ENCODE measurements at places on chromosomes 7 and 10. TPM values are rescaled to one million over a fixed set of nuclear protein-coding genes. Genes with fewer than 3 reads are reported as not detected.

DNA sequence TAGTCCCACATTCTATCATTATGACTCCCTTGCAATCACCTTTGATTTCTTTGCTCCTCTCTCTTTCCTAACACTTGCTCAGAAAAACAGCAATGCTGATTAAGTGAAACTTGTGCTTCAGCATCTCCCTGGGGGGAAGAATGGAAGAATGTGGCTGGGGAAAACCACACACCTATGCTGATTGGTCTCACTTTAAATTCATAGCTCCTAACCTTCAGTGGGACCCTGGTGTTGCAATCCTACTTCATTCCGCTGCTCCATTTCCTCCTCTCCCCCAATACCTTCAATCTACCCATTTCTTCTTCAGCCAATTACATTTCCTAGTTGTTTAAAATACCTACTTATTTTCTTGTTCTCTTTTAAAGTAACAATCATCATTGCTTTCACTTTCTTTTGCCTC, 1166.7 kb upstream of the C7orf33 start:
- no peak for DNase-seq

DNA sequence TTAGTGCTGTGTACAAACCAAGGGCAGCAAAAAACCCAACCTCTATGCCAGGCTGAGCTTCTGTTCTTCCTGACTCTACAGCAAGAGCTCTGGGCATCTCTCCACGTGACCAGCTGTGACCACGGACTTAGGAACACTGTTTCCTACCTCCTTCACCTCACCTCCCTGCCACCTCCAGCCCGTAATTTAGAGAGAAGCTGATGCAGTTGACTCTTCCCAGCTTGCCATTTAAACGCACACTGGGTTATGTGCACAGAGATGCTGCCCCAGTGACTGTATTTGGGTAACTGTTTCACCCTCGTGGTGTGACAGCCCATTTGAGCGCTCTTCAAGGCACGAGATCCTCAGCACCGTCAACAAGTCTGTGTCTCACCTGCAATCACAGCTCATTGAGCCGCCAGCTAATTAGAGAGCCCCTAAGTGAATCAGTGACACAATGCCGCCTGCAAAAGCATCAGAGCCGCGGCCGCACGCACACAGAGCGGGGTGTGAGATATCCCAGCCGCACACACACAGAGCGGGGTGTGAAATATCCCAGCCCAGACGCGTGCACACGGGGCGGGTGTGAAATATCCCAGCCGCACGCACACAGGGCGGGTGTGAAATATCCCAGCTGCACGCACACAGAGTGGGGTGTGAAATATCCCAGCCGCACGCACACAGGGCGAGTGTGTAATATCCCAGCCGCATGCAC, 319.7 kb downstream of the PTPRN2 start:
- no peak for DNase-seq

- no peak for DNase-seq
Measured at GRCh38 chr7:134084488-134085144, 42.5 kb upstream of the LRGUK start.

GRCh38 chr10:121597504-121598262, 561 bp downstream of the FGFR2 start:
- no peak for DNase-seq

HOXA4 gene
- polyA plus RNA-seq: 22.0 TPM

ADCYAP1R1 gene
- 0.73 TPM for polyA plus RNA-seq

- DNase-seq: no peak
Measured at GRCh38 chr7:543501-544337, 24.1 kb upstream of the PDGFA start.
